NCI-H2227 treated with DMSO at 0.1 percent for 48 hours (cell line): ENCODE measurements at places on chromosomes 16 and 17.

DNA sequence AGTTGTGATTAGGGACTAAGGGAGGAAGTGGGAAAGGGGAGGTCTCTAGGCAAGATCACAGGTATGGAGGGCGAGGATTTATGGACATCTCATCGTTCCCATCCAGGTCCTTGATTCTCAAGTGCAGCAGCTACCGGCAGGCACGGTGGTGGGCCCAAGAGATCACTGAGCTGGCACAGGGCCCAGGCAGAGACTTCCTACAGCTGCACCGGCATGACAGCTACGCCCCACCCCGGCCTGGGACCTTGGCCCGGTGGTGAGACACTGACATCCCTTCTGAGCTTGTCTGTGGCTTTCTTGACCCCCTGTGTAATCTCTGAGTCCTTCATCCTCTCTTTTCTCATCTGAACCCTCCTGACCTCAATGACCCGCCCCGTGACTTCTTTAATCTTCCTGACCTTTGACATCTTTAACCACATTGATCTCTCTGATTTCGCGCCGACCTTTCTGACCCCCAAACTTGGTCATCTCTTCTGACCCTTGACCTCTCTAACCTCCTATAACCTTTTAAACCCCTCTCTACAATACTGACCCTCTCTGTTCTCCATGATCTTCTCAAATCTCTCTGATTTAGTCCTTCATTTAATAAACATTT, 3.8 kb downstream of the PLD2 start:
- DNase-seq, result no peak

DNA sequence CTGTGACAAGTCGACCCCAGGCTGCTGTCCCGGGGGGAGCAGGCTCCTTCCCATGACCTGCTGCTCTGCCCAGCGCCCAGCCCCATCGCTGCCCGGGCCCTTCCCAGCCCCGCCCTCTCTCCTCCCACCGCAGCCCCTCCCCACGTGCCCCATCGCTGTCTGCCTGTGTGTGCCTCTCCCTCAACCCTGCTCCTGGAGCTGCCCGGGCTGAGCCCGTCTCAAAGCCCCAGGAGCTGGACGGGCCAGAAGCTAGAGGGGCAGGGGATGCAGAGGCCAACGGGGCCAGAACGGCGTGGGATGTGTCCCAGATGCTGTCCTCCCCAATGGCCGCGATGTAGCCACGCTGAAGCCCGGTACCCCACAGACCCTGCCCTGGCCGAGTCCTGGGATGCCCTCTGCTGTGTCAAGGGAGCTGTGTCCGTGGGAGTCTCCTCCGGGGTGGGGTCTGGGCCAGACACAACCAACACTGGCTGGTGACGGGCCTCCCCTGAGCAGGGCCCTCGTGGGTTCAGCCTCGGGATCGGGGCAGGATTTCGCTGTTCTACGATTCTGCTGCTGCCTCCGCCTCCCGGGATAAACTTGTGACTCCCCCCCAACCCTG, 118.2 kb upstream of the ZNF750 start:
- no peak for DNase-seq

DNA sequence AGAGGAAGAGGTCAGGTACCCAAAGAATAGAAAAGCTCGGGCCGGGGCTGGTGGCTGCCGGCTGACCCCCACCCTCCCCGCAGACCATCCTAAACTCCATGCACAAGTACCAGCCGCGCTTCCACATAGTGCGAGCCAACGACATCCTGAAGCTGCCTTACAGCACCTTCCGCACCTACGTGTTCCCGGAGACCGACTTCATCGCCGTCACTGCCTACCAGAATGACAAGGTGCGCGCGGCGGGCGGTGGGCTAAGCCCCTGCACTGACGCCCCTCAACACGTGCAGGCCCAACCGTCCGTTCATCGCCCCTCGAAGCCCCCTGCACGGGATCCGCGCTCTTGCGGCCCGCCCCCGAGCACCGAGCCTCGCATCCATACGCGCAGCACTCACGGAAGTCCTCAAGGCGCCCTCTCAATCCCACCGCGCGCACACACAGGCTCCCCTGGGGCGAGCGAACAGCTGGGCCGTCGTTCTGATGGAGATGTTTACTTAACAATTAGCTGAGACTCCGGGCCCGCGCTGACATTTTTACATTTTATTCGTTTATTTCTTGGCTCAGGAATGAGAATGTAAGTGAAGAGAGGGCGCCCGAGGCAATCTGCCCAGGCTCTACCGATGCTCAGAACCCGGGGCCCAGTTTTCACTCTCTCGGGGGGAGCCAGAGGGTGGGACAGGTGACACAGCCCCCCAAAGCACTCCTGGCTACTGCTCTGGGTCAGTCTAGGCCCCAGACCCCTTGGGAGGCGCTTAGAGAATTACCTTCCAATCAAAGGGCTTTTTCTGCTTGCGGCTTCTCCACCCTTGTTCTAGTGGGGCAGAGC, 3.5 kb downstream of the TBX2 start:
- DNase-seq, result no peak

- no peak for DNase-seq
These were observed 575.5 kb upstream of the C16orf82 start for GRCh38 chr16:26491101-26491670.

- DNase-seq, result no peak
These were observed 64.1 kb upstream of the SREBF1 start for GRCh38 chr17:17900615-17901520.

DNA sequence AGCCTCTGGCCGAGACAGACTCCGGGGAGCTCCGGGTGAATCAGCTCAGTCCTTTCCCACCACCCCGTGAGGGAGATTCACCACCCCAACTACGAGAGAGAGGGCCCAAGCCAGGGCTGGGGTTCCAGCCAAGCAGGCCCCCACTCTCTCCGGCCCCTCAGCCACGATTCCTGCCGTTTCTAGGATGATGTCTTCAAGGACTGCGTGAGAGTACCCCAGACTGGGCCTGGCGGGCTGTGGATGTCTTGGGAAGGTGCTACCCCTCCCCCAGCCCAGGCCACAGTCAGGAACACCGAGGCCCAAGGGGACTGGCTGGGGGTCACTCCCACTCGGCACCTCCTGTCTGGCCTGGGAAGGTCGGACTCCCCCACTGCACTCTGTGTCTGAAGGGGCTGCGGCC, 21.6 kb upstream of the PABPN1L start:
- no peak for DNase-seq

GRCh38 chr17:45801421-45801820, 17.3 kb downstream of the CRHR1 start:
- DNase-seq, result no peak

- DNase-seq, result peak; percentile 37
These were observed 38.3 kb upstream of the SMPD3 start for GRCh38 chr16:68486502-68487202.

GRCh38 chr17:81470270-81470943, 42.2 kb downstream of the ACTG1 start:
- no peak for DNase-seq

DNA sequence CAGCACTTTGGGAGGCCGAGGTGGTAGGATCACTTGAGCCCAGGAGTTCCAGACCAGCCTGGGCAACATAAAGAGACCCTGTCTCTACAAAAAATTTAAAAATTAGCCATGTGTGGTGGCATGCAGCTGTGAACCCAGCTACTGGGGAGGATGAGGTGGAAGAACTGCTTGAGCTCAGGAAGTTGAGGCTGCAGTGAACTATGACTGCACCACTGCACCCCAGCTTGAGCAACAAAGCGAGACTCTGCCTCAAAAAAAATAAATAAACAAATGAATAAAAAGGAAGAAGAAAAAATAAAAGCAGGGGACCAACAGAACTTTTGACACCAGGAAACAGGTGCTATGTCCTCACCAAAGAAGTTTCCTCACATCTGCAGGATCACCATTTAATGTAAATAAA, 14.2 kb downstream of the TERF2 start:
- DNase-seq, result no peak

- DNase-seq, result no peak
These were observed 70.2 kb upstream of the ZNF750 start for GRCh38 chr17:82910041-82910481.
